Foreskin keratinocyte (primary cell): ENCODE measurements at places on chromosomes 12 and 14. TPM values are rescaled to one million over a fixed set of nuclear protein-coding genes. Genes with fewer than 3 reads are reported as not detected.

STYK1 gene
- total RNA-seq, result 3.1 and 3.7 TPM in 2 replicates

PLA2G1B gene
- total RNA-seq, result not detected in 2 replicates

ARHGEF40 gene
- 13.6 and 20.7 TPM in 2 replicates for total RNA-seq

ENDOU gene
- total RNA-seq, result 0.28 and 0.34 TPM in 2 replicates

CABP1 gene
- total RNA-seq, result not detected in 2 replicates

SMOC1 gene
- total RNA-seq, result 23.1 and 49.3 TPM in 2 replicates

ATL1 gene
- total RNA-seq, result 1.8 and 3.4 TPM in 2 replicates

TTC8 gene
- total RNA-seq, result 26.9 and 27.4 TPM in 2 replicates

- no peak for DNase-seq
Measured at GRCh38 chr14:32817780-32818179, 120.9 kb upstream of the NPAS3 start.

DNA sequence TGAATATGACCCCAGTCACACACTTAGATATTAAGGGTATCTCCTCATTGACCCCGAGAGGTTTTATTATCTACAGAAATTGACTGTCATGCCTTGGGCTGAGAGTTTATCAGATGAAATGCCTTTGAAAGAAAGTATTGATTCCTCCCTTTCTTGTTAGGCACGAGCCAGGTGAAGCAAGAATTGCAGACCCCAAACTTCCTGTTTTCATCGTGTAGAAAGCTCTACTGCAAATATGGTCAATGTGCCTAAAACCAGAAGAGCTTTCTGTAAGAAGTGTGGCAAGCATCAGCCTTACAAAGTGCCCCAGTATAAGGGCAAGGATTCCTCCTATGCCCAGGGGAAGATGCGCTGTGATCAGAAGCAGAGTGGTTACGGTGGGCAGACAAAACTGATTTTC lies 143.9 kb upstream of the FUT8 start:
- DNase-seq, result no peak

GRCh38 chr14:74630881-74631690 lies 19.0 kb upstream of the LTBP2 start:
- DNase-seq, result no peak

GRCh38 chr12:118082161-118082560 lies 21.2 kb upstream of the WSB2 start:
- no peak for DNase-seq

DNA sequence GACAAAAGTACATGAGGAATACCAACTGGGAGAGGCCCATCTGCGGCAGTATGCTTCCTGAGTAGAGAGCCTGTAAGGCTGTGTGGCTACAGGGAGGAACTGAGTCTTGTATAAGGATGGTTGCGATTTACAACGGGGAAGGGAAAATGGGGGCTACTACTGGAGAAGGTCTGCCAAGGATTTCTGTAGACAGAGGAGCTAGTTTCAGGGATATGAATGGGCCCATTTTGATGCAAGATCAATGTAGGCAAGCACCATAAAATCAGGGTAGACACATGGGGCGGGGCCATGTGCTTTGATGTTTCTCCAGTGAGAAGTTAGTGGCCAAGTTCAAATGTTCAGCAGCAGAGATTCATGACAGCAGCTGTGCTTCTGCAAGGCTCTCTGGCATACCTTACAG lies 149.4 kb downstream of the GPR65 start:
- no peak for DNase-seq

GRCh38 chr12:98758331-98758730 lies 113.2 kb downstream of the APAF1 start:
- no peak for DNase-seq

GRCh38 chr12:108102363-108102762 lies 26.7 kb upstream of the WSCD2 start:
- no peak for DNase-seq

GRCh38 chr12:128871516-128871892 lies 18.2 kb downstream of the GLT1D1 start:
- DNase-seq, result no peak

DNA sequence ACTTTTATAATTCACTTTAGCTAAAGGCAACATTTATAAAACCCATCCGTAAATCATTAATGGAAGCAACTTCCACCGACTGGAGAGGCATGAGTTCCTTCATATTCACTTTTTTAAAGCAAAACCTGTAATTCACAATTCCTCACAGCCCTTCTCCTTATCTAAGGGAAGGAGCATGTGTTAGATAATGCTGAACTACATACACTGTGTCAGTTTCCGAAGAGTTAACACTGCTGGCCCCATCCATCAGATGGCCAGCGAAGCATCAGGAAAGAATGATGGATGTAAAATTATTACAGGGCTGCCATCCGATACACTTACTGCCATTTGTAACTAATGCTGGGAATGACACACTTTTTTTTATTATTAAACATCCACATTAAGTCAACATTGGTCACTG lies 392.8 kb downstream of the SOX5 start:
- no peak for DNase-seq

DNA sequence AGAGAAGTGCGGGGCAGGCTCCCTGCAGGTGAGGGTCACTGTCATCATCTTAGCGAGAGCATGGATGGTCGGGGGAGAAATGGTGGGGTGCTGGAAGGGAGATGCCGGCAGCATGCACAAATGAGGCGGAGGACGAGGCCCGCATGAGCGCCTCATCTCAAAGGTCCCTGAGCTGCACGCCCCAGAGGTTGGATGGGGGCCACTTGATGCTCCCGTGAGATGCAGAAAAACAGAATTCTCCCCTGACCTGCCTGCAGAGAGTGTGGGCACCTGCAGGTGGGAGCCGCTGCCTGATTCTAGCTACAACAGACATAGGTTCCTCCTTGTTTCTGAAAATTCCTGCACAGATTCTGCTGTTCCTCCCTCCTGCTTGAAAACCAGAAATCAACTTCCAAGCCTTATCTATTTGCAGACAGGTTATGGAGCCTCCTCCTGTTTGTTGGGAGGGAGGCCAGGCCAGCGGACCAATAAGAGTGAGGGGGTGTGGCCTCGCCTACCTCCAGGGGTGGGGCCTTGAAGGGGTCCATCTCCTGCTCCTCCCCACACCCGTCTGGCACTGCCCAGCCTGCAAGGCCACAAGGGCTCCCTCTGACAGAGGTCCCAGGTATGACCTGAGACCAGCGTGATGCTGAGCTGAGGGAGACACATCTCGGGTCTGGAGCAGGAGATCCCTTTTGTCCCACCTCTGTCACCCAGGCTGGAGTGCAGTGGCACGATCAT lies 67.2 kb downstream of the KDM2B start:
- no peak for DNase-seq

- no peak for DNase-seq
Measured at GRCh38 chr14:88069677-88070076, 64.7 kb downstream of the GPR65 start.

DNA sequence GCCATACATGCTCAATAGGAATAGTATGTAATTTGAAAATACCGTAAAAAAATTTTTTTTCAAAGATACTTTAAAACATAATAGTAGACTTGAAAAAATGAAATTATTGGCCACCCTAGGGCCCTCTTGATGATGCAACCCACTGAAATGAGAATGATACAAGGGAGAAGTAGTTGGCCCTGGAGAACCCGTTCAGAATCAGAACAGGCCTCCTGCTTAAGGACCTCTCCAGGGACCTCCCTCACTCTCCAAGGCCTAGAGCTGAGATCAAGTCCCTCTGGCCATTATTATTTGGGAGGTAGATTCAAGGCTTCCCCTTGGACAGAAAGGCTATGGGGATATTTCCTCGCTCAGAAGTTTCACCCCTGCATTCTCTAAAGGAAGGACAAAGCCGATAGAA lies 11.9 kb downstream of the LALBA start:
- no peak for DNase-seq

GRCh38 chr12:10305411-10305810 lies 2.3 kb upstream of the KLRD1 start:
- no peak for DNase-seq

DNA sequence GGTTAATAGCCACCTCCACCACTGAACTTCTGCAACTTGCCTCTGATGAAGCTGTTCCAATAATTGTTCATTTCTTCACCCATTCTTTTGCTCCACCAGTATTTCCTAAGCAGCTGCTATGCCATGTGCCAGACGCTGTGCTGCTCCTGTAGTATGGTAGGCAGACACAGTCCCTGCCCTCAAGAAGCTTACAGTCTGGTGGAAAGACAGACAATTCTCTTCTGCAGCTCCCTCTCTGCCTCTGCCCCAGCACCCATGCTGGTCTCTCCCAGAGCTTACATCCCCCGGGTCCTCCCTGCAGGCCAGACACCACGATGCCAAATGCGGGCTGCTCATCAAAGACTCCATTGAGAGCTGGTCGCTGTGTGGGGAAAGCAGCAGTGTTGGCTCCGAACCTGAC lies 111.6 kb upstream of the ESRRB start:
- DNase-seq, result no peak

GRCh38 chr12:57889500-57889989 lies 43.0 kb upstream of the CTDSP2 start:
- peak; percentile 60 for DNase-seq

GRCh38 chr14:59067127-59067894 lies 121.2 kb upstream of the DAAM1 start:
- peak; percentile 54 for DNase-seq

- peak; percentile 93 for DNase-seq
Measured at GRCh38 chr12:56581418-56582145, 48.5 kb downstream of the BAZ2A start.

GRCh38 chr12:71201136-71201679 lies 43.4 kb upstream of the TSPAN8 start:
- DNase-seq, result no peak

DNA sequence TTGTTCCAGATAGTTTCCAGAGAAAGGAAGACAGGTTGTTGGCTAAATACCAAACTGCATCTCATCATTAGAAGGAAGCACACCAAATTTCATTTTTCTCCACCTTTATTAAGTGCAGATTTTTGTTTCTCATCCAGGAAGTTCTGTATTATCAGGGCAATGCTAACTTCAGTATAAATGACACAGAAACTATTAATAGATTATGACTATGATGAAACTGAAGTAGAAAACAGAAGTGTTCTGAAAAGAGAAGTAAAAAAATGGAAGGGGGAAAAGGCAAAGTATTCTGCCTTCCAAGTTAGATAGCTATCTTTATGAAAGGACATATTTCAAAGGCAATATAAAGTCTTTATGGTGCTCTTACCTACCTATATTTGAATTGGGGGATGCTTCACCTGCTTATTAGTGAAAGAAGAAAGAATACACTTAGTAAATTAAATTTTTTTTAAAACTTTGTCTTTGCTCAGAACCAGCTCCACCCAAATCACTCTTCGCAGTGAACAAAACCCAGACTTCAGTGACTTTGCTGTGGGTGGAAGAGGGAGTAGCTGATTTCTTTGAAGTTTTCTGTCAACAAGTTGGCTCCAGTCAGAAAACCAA lies 223.9 kb downstream of the PTPRO start:
- no peak for DNase-seq

GRCh38 chr12:88057994-88058718 lies 29.0 kb upstream of the C12orf50 start:
- DNase-seq, result no peak

DNA sequence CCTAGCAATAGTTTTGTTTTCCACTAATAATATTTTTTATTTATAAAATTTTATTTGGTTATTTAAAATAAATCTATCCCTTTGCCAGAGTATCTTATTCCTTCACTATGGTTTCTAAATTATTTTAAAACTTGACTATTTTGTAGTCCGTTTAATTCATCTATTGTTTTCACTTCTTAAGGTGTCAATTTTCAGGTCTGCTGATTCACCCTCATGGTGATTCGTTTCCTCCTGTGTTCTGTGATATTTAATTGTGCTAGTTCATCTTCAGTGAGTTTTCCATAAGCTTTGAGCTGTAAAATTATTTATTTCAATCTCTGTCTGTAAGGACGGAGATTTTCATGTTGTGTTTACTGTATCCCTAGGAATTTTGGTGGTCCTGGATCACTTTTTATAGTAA lies 70.6 kb downstream of the SNAPC1 start:
- DNase-seq, result no peak

- no peak for DNase-seq
Measured at GRCh38 chr12:32397696-32398095, 1.7 kb upstream of the FGD4 start.

DNA sequence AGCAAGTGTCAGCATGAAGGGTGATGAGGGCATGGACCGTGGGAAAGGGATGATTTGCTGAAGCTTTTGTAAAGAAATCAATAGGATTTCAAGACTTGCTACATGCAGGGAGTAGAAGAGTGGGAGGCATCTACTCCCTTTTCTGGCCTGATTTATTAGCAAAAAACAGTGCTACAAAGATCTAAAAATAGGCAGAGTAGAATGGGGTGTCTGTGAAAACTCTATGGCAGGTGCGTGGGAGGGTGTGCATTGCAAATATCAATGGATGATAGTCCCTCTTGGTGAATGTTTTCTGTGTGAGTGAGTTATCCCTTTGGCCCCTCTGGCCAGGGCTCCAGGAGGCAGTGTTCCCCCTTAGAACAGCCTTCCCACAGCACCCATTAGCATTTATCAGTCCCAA lies 139.0 kb downstream of the SMOC1 start:
- no peak for DNase-seq

DNA sequence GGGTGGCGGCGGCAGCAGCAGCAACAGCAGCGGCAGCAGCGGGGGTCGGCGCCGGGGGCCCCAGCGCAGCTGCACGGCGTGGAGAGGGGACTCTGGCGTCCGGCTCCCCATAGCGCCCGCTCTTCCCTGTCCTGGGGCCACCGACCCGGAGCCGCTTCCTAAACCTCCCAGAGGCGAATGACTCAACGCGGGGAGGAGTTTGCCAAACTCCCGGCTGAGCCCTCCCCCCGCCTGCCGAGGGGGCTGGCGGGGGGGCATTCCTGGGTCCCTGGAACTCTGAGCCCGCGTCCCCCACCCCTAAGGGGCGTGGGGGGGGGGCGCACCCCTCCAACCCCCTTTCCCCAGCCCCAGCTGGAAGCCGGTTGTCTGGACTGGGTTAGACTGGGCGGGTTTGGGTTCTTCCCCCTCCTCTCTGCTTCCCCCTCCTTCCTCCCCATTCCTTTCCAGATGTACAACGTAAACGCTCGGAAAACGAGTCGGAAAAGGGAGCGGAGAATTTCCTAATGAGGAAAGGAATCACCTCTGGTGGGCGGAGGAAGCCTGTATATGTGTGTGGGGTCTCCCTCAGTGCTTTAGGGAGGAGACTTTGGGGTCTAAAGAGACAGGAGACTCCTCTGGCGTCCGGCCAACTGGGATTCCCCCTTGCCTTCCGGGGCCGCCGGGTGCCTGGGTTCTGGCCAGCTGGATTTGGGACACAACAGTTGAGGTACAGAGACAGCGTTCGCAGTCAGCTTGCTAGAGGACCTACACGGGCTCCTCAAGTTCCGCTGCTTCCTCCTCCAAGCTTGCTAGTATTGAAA lies at the start of gene ITGA5:
Gene ITGA5 (minus strand): TSS at position 179 of the 800 bp plus-strand sequence. CDS start 68 bp downstream, at position 111.
- DNase-seq, result peak; percentile 68

DNA sequence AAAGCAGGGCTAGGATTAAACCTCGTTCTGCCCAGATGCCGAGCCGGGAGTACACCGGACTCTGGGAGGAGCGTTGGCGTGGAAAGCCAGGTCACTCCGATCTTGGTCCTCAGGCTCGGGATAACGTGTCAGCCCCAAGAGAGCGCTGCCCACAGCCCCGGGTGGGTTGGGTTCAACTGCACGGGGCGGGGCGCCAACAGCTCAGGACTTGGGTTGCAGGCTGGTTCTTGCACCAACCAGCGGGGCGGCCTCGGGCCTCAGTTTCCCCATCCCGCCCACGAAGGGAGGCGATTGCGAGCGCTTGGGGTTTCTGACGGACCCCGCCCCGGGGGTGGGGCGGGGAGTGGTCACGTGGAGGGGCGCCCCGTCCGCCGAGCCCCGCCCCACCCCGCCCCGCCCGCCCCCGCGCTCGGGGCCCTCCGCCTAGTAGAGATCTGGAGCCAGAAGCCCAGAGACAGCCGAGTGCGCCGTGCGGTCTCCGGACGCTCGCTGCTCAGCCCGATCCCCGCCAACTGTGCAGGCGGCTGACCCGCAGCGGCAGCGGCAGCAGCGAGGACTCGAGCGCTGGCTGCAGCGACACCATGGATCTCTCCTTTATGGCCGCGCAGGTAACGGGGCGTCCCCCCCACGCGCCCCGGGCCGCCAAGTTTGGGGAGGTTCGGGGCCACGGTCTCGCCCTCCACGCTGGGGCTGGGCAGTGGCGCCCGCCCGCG lies at the start of gene C14orf132:
Gene C14orf132 (plus strand): TSS at position 443 of the 713 bp plus-strand sequence. CDS start 139 bp downstream, at position 582.
- no peak for DNase-seq
